ENCODE measurements at places on chromosomes 1 and 21.

DNA sequence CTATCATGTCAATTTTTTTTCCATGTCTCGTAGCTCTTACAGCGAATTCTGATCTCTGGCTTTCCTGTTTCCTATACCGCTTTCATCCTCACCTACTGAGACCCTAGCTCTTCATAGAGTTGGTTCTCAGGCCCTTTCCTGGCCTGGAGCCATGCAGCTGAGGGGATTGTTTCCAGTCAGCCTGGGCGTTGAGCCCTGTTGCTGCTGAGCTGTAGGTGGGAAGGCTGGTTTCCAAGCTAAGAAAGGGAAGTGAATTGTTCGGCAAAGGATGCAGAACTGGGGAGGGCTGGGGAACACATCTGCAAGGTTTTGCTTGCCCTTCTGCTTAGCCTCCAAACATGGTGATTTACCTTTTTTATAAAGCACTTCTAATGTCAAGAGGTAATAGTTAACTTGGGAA is 41.5 kb downstream of the SPATA46 start:
- peak; percentile 57 for DNase-seq

DNA sequence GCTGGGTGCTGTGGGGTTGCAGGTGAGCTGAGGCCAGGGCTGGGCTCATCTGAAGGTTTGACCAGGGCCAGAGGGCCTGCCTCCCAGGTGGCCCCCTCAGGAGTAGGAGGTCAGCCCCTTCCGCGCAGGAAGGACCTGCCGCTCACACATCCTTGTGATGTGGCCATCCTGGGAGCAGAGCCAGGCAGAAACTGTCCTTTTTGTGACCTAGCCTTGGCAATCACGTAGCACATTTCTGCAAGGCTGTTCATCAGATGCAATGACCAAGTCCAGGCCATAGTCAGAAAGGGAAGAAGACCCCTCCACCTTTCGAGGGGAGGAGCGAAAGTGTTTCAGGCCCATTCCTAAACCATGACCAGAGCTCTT is 55.5 kb upstream of the TRAPPC10 start:
- DNase-seq = no peak

GRCh38 chr1:7586031-7586941 is 184.8 kb upstream of the VAMP3 start:
- no peak for DNase-seq

DNA sequence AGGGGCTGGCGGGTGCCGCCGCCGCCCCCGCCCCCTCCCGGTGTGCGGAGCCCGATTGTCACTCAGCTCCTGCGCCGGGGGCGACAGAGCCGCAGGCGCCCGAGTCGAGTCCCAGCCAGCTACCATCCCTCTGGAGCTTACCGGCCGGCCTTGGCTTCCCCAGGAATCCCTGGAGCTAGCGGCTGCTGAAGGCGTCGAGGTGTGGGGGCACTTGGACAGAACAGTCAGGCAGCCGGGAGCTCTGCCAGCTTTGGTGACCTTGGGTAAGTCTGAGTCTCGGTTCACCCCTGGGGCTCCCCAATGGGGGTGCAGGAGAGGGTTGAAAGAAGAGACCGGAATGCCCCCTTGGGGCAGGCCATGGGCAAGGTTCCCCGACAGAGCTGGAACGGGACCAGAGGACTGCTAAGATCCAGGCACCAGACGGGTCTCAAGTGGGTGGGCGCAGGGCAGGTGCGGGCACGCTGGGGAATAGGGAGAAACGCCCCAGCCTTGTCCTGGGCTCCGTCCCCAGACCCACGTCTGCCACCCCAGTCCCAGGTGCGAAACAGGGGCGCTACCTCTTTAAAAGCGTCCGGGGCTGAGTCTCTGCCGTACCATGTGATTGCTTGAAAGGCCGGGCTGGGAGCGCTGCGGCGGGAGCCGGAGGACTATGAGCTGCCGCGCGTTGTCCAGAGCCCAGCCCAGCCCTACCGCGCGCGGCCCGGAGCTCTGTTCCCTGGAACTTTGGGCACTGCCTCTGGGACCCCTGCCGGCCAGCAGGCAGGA is at the start of gene ADORA1:
TSS of gene ADORA1 (plus strand) at position 61 of the 765 bp plus-strand sequence. CDS start 1,116 bp downstream, outside the sequence.
- no peak for DNase-seq

- DNase-seq = no peak
Observed at GRCh38 chr21:34157521-34157920, 84.1 kb downstream of the MRPS6 start.

- DNase-seq = no peak
Observed at GRCh38 chr1:63643517-63643916, 50.3 kb downstream of the PGM1 start.

DNA sequence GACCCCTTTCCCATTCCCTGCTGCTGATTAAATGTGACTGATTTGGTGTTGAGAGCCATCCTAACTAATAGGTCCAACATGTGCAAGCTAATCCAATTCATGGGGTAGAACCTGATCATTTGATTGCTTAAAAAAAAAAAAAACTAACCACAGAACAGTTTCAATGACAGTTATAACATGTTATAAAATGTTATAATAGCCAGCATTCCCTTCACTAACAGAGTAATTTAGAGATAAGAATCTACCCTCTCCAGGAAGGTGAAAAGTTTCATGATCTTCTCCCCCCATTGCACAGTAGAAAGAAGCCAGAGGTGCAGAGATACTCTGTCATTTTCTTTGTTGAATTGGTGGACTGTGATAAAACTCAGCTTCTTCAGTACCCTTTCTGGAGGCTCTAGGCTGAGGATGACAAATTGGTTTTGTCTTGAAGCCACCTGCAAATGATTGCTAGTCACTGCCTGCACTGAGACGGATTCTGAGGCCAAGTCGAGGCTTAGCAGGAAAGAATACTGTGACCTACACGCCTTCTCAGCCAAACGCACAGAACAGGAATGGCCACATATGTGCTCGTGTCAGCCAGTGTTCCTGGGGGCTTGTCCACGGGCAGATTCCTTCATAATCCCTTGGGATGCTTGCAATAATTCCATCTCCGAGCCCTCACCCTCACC is 215.7 kb upstream of the IRF2BP2 start:
- no peak for DNase-seq

All from pulmonary artery endothelial cell (primary cell).